ENCODE measurements at places on chromosomes 3 and 15.

GRCh38 chr15:85890620-85890980 is 95.9 kb upstream of the KLHL25 start:
- no peak for DNase-seq

- DNase-seq = no peak
Measured at GRCh38 chr3:21960033-21960432, 209.0 kb upstream of the ZNF385D start.

- no peak for DNase-seq
Measured at GRCh38 chr3:58084788-58085543, 76.7 kb downstream of the FLNB start.

DNA sequence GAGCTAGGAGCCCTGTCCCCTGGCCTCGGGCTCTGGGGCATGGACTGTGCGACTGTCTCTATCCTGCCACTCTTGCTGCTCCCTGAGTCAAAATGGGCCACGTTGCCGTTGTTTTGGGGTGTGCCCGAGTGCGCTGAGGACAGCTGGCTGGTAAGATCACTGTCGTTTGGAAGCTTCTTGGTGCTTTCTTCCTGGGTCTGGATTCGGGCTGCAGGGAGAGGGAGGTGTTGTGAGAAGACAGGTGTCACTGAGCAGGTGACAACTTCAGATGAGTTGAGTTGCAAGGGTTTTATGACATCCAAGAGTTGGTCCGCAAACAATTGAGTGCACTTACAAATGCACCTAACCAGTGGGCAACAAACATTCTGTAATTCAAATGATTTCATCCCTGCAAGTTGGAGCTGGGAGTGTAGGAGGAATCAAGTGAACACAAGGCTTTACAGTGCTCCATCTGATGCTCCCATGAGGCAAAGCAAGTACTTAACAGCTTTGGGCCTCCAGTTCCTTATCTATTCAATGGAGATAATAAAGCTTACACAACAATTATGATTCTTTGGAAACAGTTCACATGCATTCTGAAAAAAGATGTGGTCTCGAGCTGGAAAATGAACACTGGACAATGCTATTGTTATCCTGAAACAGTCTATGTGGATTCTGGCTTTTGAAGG is 11.0 kb upstream of the STARD5 start:
- DNase-seq = no peak

- DNase-seq = no peak
Measured at GRCh38 chr3:61417352-61417751, 144.0 kb upstream of the PTPRG start.

DNA sequence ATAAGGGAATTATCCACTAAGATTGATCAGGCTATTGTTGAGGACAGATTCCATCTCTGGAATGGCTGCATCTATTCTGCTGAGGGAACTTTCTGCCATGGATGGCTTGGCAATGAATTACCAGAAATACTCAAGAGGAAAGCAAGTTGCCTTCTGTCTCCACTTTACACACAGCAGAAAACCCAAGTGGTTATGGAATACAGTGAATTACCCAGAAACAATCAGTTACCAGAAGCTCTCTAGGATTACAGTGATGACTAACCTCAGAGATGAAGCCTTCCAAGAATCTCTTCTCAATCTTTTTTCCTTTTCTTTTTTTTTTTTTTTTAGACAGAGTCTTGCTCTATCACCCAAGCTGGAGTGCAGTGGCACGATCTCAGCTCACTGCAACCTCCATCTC is 183.3 kb downstream of the WDR76 start:
- no peak for DNase-seq

All from CD4-positive, alpha-beta T cell treated with Interferon alpha-2 for 1 hour (primary cell).